AG04450 (cell line): ENCODE measurements at places on chromosomes 3 and 15. TPM values are rescaled to one million over a fixed set of nuclear protein-coding genes. Genes with fewer than 3 reads are reported as not detected.

- DNase-seq: peak; percentile 96
Measured at GRCh38 chr15:39579487-39580116, 1.3 kb upstream of the THBS1 start.

DNA sequence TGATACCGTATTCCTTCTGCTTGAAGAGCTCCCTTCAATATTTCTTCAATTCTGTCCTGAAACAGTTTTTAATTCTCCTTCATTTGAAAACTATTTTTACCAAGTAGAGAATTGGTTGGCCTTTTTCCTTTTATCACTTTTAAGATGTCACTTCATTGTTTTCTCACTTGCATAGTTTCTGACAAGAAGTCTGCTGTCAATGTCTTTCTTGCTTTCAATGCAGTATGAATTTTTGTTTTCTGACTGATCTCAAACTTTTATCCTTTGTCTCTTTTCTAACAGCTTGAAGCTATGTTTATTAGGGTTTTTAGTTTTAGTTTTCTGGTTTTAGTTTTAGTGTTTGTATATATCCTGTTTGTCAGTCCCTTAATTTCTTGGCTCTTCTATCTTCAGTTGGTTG is 364.8 kb upstream of the TPRG1 start:
- DNase-seq: no peak

GRCh38 chr3:18529631-18530030 is 104.5 kb upstream of the SATB1 start:
- no peak for DNase-seq

- no peak for DNase-seq
Measured at GRCh38 chr3:66792086-66792485, 206.0 kb upstream of the KBTBD8 start.

DNA sequence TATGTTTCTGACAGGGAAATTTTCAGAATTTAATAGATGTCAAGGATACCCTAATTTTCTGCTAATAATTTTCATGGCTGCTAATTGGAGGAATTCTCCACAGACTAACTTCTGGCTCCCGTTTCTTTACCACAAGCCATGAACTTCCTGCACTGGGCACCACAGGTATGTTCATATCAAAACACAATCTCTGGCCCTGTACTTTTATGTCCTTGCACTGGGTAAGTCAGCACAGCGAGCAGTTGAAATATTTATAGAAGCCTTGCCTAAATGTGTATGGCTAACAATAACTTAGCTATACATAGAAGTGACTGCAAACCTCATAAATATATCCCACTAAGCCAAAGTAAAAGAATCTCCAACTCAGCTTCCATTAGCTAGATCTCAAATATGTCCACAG is 246.9 kb downstream of the ZIC1 start:
- DNase-seq: no peak

DNA sequence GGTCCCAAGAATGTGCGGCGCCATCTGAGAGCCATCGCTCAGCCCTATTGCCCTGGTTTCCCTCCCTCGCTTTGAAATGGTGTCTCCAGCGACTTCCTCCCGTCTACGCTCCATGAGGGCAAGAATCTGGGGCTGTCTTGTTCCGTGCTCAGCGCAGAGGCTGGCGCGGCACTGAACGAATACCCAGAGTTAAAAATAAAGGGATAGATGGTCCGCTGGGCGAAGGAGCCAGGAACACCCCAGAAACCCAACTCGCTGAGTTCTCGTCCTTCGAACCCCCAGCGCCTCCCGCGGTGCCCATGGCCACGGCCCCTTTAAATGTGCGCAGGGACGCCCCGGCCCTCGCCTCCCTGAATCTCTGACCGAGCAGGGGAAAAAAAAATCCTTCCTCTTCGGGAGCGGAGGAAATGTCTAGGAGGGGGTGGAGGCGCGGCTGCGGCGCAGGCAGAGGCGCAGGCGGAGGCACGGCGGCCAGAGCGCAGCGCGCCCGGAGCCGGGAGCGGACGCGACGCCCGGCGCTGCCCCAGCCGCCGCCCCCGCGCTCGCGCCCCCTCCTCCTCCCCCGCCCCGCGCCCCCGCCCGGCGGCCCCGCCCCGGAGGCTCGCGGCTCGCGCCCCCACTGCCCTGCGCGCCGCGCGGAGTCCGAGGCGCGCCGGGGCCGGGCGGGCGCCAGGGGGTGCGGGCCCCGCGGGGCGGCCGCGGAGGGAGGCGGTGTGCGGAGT is 8.5 kb upstream of the FGD5 start:
- DNase-seq: no peak

Gene ALDH1A2
- 0.68 and 0.77 TPM in 2 replicates for polyA plus RNA-seq

Gene SPRED1
- 10.7 and 15.1 TPM in 2 replicates for polyA plus RNA-seq

GRCh38 chr3:24608701-24609390 is 114.2 kb upstream of the THRB start:
- DNase-seq: no peak

DNA sequence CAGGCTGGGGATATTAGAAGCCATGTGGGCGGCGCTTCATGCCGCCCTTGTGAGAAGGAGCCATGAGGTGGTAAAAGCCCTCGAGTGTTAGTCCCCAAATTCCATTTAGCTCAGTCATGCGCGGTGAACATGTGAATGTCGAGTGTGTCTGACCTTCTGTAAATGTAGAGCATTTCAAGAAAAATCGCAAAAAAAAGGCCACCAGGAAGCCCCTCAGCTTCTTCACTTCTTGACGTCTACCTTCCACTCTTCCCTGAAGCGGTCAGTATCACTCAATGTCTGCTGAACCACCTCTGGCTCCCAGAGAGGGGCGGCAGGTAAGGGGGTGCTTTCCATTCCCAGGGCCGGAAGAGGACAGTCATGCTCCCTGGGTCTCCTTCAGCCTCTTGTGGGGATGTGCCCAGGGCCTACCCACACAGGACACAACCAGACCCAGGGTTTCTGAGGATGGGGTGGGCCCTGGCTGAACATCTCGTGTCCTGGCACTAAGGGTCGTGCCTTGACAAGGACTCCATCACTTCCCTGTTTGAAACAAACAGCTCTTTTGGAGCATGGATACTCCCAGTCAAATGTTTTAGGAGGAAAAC is 274.9 kb downstream of the FAM43A start:
- no peak for DNase-seq

- DNase-seq: no peak
Measured at GRCh38 chr15:36877796-36878683, 222.3 kb downstream of the MEIS2 start.

- no peak for DNase-seq
Measured at GRCh38 chr15:42042602-42043400, 22.0 kb upstream of the PLA2G4E start.

- no peak for DNase-seq
Measured at GRCh38 chr15:50107591-50108408, 11.2 kb downstream of the ATP8B4 start.

GRCh38 chr3:11167590-11167989 is 13.3 kb downstream of the HRH1 start:
- DNase-seq: no peak

DNA sequence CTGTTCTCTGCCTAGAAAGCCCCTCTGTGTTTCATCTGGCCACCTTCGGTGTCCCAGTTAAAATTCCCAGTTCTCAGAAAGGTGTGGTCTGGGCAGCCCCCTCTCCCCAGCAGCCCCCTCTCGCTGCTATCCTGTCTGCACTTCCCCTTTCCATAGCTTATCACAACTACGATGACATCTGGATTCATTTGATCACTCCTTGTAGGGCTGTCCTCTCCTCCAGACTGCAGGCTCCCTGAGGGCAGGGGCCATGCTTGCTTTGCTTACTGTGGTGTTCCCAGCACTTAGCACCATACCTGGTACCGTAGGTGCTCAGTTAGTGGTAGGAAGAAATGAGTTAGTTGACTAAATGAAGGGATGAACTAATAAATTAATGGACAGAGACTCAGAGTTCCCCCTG is 26.3 kb upstream of the GOLGA6C start:
- DNase-seq: no peak

Gene PAQR9
- not detected in 2 replicates for polyA plus RNA-seq

DNA sequence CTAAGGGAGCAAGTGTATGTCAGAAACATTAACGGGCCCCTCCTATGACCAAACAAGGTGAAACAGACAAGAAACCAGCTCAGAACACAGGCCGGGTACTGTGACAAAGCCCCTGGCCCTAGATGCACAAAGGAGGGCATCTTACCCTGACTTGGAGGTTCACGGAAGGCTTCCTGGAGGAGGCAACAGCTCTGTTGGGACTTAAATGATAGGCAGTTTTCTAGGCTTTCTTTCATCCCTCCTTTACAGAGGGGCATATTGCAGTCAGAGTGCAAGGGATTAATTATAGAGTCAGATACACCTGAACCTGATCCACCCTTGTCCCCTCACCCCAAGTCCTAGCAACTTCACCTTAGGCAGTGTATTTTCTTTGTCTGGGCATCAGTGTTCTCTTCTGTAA is 8.4 kb downstream of the EPHB3 start:
- DNase-seq: no peak

DNA sequence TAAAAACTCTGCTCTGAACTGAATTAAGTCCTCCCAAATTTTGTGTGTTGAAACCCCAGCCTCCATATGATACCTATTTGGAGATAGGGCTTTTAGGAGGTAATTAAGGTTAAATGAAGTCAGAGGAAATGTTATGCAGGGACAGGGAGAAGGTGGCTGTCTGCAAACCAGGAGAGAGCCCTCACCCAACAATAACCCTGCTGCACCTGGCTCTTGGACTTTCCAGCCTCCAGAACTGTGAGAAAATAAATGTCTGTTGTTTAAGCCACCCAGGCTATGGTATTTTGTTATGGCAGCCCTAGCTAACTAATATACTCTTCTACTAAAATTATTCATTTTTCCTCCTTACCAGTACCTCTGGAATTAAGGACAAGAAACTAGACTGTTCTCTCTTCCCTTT is 79.5 kb downstream of the MEIS2 start:
- no peak for DNase-seq

Gene MINAR1
- 0.76 and 1.0 TPM in 2 replicates for polyA plus RNA-seq

- no peak for DNase-seq
Measured at GRCh38 chr3:12561397-12561796, 4.5 kb downstream of the MKRN2 start.

Gene TMEM108
- polyA plus RNA-seq: 0.52 and 0.63 TPM in 2 replicates

Gene CLSTN2
- 0.02 and 0.04 TPM in 2 replicates for polyA plus RNA-seq

DNA sequence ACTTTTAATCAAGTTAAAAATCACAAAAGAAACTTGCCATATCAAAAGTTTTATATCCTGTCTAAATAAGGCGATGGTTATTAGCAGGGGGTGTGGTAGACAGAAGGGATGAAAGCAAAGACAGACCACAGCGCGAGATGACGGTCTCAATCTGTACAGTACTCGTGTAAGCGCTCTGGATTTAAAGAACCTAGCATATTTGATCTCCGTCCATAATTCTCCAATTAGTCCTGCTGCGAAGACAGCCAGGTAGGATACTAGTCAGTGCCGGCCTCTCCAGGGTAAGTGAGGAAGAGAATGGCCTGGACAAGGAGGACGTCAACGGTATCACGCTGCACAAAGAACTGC is 701 bp downstream of the SGO1 start:
- DNase-seq: no peak

- no peak for DNase-seq
Measured at GRCh38 chr3:29649815-29650547, 369.1 kb downstream of the RBMS3 start.

- DNase-seq: no peak
Measured at GRCh38 chr3:31536497-31536896, 3.8 kb downstream of the STT3B start.

DNA sequence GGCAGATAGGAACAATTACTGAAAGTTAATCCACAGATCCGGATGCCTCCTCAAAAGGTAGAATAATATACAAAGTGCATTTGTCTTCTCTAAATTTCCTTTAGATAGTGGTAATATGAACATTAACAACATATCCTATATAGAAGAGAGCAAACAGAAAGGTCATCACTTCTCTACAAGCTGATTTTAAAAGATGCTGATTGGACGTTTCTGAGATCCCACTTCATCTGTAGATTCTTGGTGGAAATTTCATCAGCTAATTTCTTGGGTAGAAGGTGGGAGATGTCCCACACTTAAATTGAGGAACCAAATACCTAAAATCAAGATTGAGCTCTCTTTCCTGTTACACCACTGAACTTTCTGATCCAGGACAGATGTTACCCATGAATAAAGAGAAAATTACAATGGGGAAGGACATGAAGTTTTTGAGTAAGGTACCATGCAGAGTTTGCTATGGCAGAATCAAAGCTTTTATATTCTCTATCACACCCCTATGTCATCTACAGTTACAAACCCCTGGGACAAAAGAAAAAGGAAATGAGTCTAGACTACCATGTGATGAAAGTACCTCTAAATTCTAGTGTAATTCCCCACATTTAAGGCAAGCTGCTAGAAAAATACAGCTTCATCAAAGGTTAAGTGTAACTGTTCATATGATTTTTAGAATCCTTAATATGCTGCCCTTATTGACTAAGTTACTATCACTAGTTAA is 189.2 kb upstream of the SETMAR start:
- DNase-seq: no peak

Gene PLA2G4D
- not detected in 2 replicates for polyA plus RNA-seq

- no peak for DNase-seq
Measured at GRCh38 chr3:62803276-62803675, 71.9 kb downstream of the CADPS start.

Gene NSMCE3
- polyA plus RNA-seq: 8.0 and 8.5 TPM in 2 replicates

DNA sequence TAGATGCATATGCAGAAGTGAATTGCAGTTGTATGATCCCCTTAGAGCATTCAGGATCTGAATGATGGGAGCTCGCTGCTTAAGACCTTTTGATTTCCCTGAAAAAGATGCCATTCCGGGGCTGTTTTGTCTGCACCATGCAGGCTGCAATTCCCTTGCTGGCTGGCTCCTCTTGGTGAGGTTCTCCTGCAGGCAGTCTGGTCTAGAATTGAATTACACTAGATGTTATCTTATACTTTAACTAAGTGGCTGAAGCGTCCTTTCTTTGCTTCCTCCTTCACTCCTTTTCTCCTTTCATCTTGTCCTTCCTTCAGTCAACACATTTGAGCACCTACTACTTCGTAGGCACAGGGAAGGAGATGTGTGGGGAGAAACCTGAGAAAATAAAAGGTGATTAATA is 18.6 kb upstream of the MYZAP start:
- no peak for DNase-seq

Gene SSUH2
- 0.09 and 0.12 TPM in 2 replicates for polyA plus RNA-seq

Gene HPS3
- polyA plus RNA-seq: 22.8 and 28.1 TPM in 2 replicates

Gene RTP1
- polyA plus RNA-seq: not detected in 2 replicates

Gene SPTSSB
- not detected in 2 replicates for polyA plus RNA-seq

DNA sequence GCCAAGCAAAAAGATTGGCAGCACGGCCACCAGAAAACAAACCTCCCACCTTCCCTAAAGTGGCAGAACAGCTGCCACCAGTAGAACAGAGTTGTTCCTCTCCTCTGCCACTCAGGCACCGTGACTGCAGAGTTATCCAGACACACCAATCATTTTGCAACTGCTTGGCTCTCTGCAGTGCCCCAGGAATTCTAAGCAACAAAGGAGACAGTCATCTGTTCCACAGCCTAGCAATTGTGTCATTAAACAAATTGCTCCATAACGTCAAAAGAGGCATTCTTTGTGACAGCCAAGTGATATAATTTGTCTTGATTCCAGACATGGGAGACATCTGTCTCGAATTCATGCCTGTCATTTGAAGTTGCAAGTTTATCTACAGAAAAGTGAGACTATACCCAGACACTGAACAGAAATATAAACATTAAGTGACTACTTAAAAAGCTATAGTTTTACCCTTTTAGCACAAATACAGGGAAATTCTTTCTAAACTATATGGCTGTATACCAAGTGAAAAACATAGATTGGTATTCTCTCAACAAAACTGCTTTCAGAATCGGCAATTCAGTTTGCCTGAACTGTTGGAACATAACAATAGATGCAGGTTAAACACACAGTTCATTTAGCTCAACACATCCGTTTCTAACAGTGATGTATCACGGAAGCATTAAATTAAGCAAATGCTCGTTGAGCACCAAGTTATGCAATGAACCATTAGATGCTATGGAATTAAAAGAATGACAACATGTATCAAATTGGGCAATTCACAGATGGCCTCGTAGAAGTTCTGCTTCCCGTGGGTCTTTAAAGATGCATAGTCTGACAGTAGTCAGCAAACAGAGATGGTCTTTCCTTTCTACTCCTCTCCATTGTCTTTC is 281.3 kb downstream of the FGF12 start:
- DNase-seq: no peak
